ENCODE measurements at places on chromosomes 5 and 9. TPM values are rescaled to one million over a fixed set of nuclear protein-coding genes. Genes with fewer than 3 reads are reported as not detected.

Gene GPRIN1
- 0.74 TPM for polyA plus RNA-seq

- no peaks in the 10 kb centered on the region for H3K27me3 ChIP-seq
- no peak overlapping the region for H3K27ac ChIP-seq
- H3K36me3 ChIP-seq: no peaks in the 10 kb centered on the region
These were observed 375.7 kb upstream of the CDH10 start for GRCh38 chr5:25020454-25020853.

DNA sequence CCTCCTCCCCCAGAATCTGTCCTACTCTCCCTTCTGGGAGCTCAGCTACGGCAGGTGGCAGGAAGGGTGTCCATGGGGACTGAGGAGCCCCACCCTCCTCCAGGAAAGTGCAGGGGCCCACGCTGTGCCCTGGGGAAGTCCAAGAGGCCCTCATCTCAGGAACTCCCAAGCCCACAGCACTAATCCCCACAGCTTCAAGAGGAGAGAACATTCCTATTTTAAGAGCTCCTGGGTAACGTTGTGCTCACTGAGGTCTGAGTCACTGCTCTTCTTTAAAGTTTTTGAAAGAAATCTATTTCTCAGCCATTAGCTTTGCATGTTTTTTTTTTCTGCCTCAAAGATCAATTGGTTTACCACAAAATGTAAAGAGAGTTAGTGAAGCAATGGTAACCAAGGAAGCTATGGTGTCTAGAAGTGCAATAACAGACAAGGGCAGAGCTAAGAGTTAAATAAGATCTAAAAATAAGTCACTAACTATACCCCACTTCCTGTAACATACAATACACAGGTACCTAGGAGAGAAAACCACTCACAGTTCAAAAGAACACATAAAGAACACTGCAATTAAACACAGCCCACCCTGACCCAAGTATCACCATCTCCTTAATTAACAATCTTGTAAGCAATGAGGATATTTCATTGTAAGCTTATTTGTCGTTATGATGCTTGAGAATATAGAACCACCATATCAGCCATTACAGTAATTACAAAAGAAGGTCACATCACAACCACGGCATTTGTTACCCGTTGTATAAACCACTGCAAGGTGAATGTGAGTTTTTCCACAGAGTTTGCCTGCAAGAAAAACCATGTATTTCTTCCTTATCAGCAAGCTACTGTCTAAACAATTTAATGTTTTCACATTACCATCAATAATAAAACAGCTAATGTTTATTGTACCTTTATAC is 382.3 kb upstream of the SLC30A5 start:
- H3K4me3 ChIP-seq: peak overlapping the region; percentile 14
- no peaks in the 10 kb centered on the region for H3K36me3 ChIP-seq
- peak overlapping the region; percentile 61 for H3K27ac ChIP-seq
- H3K27me3 ChIP-seq: no peaks in the 10 kb centered on the region
- DNase-seq: peak; percentile 72

DNA sequence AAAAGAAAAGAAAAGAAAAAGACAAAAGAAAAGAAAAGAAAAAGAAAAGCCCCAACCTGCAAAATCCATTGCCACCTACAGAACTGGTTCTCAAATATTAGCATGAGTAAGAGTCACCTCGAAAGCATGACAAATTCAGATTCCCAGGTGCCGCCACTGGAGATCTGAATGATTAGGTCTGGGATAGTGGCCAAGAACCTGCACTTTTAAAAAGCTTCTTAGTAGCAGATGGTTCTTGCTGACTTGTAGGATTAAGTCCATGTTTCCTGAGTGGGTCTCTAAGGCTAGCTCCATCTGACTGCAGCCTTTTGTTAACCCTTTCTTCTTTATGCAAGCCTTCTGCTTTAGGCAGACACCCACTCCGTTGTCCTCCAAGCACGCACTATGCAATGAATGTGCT is 178.5 kb upstream of the CDH18 start:
- no peak overlapping the region for H3K4me3 ChIP-seq
- no peak for DNase-seq
- H3K27me3 ChIP-seq: no peaks in the 10 kb centered on the region
- no peak overlapping the region for H3K27ac ChIP-seq

Gene LRRC19
- polyA plus RNA-seq: 0.10 TPM

GRCh38 chr9:98917746-98918487 is 25.8 kb upstream of the COL15A1 start:
- no peaks in the 10 kb centered on the region for H3K27me3 ChIP-seq
- no peak overlapping the region for H3K27ac ChIP-seq
- DNase-seq: no peak
- no peaks in the 10 kb centered on the region for H3K4me1 ChIP-seq

DNA sequence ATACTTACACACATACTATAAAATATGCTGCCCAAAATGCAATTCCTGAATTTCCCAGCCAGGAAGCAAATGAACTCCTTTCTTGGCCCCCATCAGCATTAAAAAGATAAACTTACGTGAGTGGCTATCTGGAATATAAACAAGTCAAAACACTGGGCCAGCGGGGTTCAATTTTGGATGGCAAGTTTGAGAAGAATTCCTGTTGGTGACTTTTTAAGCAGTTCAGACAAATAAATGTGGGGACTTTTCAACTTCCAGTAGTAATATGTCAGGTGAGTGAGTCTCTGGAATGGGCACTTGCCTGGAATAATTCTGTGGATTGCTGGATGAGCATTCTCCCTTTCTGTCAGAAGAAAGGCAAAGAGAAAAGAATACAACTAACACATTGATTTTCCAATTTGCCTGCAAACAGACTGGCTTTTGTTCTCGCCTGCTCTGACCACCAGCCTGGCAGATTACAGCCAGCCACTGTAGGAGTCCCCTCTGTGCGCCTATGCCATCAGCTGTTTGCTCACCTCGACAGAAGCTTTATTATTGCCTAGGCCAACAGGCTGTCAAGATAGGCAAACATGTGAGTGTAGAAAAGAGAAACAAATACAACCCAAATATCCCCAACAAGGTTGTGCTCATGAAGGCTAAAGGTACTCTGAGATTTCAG is 78.6 kb downstream of the MRPS27 start:
- no peaks in the 10 kb centered on the region for H3K36me3 ChIP-seq
- no peaks in the 10 kb centered on the region for H3K27me3 ChIP-seq
- H3K4me3 ChIP-seq: no peak overlapping the region
- DNase-seq: no peak

- H3K36me3 ChIP-seq: no peaks in the 10 kb centered on the region
- peaks cover 3% of the 10 kb centered on the region for H3K4me1 ChIP-seq
- H3K27me3 ChIP-seq: no peaks in the 10 kb centered on the region
- no peak for DNase-seq
- H3K4me3 ChIP-seq: no peak overlapping the region
- no peak overlapping the region for H3K27ac ChIP-seq
These were observed 13.6 kb downstream of the CKMT2 start for GRCh38 chr5:81246697-81247096.

DNA sequence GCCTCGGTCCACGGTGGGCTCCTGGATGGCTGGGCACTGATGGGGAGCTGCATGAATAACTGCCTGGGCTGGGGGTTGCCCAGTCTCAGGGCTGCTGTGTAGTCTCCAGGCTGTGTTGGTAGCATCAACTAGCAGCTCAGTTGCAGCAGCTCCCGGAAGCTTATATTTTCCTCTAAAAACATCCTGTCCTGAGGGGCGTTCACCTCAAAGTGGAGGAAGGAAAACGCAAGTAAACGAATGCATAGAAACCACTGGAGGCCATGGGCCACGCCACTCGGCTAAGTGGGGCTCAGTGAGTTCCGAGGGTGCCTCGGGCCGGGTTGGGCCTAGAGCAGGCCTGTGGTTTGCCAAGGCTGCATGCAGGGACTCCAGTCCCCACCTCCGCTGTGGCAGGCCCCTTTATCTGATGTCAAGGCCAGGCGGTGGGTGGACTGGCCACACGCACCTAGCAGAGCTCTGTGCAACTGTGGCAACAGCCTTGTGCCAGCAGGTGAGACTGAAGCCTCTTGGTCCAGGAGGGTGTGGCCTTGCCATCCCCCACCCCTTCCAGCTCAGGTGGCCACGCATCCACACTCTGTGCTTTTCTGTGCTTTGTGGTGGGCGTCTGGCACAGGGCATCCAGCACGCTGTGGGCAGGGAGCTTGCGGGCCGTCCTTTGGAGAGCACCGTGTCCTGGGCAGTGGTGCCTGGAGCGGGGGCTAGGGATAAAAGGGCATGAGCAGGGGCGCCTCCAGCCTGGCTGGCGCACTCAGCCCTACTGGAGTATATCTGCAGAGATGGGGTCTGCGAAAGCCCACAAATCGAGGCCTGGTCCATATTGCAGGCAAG is 15.1 kb downstream of the TCF7 start:
- H3K36me3 ChIP-seq: peaks cover 15% of the 10 kb centered on the region
- DNase-seq: no peak
- no peaks in the 10 kb centered on the region for H3K27me3 ChIP-seq
- no peak overlapping the region for H3K4me3 ChIP-seq

Gene PCDHGC5
- 0.05 TPM for polyA plus RNA-seq

DNA sequence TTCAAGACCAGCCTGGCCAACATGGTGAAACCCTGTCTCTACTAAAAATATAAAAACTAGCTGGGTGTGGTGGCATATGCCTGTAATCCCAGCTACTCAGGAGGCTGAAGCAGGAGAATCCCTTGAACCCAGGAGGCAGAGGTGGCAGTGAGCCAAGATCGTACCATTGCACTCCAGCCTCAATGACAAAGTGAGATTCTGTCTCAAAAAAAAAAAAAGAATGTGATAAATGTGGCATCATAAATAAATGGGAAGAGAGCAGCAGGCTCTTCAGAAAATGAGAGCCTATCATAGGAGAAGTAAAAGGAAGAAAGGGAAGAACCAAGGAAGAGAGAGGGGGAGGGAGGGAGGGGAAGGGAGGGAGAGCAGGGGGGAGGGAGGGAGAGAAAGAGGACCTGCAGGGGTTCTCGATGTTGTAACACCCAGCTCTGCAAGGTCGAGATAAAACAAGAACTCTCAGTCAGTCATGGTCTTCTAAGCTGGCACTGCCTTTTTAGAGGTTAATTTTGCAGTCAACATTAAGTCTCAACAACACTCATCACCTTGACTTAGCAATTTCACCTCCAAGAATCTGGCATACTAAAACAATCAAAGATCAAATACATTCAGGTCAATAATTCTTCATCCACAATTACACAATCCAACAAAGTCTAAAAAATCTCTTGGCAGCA is 68.7 kb upstream of the SIMC1 start:
- no peak overlapping the region for H3K4me3 ChIP-seq
- H3K4me1 ChIP-seq: no peaks in the 10 kb centered on the region
- DNase-seq: no peak
- no peak overlapping the region for H3K27ac ChIP-seq
- H3K27me3 ChIP-seq: no peaks in the 10 kb centered on the region
- no peaks in the 10 kb centered on the region for H3K36me3 ChIP-seq

Data from GM12878 (cell line).